CD8-positive, alpha-beta memory T cell (primary cell): ENCODE measurements at places on chromosomes 2 and 18.

GRCh38 chr2:228318218-228318617 is 136.7 kb upstream of the SPHKAP start:
- DNase-seq: no peak

DNA sequence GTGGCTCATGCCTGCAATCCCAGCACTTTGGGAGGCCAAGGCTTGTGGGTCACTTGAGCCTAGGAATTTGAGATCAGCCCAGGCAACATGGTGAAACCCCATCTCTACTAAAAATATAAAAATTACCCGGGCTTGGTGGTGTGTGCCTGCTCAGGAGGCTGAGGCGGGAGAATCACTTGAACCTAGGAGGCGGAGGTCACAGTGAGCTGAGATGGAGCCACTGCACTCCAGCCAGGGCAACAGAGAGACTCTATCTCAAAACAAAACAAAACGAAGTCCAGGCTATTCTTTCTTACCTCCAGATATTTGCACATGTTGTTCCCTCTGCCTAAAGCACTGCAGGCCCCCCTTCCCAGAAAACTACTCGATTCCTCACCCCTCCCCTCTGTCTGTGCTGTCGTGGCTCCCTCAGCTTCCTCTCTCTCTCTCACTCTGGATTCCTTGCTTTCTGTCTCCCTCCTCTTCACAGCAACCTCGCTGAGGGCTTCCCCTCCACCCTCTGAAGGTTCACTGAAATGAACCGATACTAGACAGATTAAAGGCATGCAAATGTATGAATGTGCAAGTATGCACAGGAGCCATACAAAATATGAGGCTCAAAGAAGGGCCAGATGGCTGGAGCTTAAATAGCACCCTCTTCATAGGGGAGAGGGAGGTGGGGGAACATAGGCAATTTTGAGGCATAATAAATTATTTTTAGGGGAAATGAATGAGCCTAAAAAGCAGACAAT is 18.5 kb downstream of the TMEM177 start:
- DNase-seq: no peak

DNA sequence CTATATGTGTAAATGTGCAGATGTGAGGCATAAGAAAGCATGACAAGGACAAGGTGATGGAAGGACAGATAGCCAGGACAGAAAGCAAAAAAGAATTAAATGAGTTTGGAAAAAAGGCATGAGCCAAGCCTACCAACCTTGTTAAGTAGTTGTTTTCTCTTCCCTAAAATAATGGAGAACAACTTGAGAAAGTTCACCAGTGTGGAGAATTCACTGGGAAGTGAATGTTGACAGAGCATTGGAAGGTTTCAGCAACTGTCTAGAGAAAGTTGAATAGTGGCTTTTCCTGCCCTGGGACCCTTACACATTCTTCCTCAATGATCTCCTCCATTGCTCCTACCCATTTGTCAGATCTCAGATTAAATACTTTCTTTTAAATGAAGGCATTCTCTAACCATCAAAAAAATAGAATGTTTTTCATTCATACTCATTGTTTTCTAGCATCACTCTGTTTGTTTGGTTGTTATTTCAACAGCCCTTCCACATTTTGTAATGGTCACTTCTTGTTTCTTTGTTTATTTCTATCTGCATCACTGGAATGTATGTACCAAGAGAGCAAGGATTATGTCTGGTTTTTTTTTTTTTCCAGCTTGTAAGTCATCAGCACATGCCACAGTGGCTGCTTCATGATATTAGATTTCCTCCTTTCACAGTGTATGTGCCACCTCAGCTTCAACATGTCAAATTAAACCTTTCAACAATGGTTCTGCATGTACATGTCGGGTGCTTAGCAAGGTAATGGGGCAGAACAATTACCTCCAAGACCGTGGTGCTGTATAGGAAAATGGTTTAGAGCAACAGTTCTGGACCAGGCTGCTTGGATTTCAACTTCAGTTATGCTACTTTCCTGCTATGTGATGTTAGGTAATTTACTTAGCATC is 586.0 kb upstream of the VRK2 start:
- DNase-seq: no peak

- no peak for DNase-seq
Measured at GRCh38 chr18:9714266-9715087, 6.4 kb downstream of the RAB31 start.

DNA sequence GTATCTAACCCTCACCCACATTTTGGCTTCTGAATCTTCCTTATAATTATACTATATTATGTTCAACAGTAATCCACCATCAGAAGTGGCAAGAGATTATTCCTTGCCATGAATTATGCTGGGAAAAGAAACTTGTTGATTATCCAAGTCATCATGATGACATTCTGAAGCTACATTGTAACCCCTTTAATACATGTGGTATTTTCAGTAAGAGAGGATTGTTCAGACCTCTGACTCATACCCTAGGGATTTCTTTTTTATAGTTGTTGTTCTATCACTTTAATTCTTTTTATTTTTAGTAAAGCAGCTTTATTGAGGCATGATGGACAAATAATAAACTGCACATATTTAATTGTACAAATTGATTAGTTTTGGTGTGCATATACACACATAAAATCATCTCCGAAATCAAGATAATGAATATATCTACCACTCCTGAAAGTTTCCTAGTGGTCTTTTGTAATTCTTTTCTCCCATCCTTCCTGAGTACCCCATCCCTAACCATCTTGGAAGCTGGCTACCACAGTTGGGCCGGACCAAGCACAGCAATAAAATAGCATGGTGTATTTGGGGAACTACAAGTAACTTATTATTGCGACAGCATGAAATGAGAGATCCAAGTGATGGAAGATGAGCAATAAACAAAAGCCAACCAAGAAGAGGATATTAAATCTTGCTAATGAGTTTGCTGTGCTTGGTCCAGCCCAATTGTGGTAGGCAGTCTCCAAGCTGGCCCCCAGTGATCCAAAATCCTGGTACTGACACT is 159.9 kb downstream of the BARD1 start:
- DNase-seq: no peak

DNA sequence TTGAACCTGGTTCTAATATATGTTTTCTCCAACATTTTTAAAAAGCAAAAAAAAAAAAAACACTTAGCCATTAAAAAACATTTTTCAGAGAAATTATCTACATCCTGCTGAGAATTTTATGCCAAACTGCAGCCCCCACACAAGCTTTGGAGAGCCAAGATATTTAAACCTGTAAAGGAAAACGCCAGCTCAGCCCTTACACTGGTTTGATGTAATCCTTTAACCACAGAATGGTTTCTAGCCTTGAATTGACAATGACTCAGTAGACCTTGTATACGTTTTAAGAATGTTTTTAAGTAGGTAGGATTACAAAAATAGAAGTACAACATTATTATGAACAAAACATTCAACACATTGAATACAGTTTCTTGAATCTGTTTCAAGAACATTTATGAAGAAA is 113.6 kb downstream of the BABAM2 start:
- no peak for DNase-seq
